ENCODE measurements at places on chromosomes 4 and X.

DNA sequence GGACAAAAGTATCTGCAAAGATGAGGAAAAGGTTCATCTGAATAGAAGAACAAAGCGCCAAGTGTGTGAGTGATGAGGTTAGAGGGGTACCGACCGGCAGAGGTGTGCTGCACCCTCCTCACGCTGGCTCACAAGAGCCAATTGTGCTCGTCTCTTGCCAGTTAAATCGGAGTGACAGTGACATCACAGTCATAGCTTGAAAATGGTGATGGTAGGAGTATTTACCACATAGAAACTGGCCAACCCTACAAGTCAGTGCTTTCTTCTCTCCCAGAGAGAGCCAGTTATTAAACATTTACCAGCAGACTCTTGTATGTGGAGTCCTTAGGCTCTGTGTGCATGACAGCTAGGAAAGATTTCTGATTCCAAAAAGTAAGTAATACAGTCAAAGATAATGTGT is 32.4 kb downstream of the CLDN22 start:
- DNase-seq, result no peak

GRCh38 chr4:69995526-69996016 is at the start of gene STATH:
TSS of gene STATH (plus strand) at chr4:69995966. CDS start at chr4:69998438, 2,472 bp downstream.
- DNase-seq, result no peak

- DNase-seq, result no peak
These were observed 184.5 kb downstream of the CLCN4 start for GRCh38 chrX:10341309-10341708.

DNA sequence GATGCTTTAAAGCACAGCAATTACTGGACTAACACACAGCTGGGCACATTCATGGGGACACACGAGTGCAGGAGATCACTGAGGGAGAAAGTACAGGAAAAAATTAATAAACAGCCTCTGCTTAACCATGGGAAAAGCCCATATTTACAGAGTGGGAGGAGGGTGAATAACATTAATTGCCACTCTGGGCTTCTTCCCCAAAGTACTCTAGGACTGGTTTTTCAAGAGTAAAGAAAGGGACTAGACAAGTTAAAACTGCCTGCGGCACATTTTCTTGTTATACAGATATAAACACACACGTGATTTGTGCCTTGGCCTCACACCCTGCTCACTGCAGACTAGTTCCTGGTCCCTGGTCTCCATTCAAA is 179.7 kb upstream of the TET2 start:
- no peak for DNase-seq

GRCh38 chrX:46918434-46918833 is 6.2 kb downstream of the JADE3 start:
- DNase-seq, result no peak

DNA sequence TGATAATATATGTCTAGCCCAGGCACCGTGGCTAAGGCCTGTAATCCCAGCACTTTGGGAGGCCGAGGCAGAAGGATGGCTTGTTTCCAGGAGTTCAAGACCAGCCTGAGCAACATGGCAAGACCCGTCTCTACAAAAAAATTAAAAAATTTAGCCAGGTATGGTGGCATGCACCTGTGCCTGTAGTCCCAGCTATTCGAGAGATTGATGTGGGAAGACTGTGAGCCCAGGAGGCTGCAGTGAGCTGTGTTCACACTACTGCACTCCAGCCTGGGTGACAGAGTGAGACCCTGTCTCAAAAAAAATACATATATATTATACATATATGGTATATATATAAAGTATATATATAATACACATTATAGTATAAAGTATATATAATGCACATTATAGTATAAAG is 162.0 kb upstream of the MAB21L2 start:
- no peak for DNase-seq

Measured in activated CD8-positive, alpha-beta memory T cell treated with anti-CD3 and anti-CD28 coated beads for 24 hours (primary cell).